ENCODE measurements at places on chromosomes 16 and 17.

DNA sequence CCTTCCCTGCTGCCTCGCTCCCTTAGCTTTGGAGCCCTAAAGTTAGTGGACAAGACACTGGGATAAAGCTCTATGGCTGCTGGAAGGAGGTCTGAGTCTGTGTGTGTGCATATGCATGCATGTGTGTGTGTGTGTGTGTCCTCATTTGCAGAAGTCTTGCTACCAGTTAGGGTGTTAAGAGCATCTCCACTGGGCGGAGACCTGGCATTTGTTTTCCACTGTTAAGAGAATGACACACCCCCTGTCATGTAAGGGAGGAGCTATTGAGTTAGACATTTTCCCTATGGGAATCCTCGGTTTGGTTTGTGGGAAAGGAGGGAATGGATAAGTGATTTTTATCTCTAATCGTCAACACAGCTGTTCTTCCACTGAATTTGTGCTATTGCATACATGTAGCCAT, 24.8 kb upstream of the ARHGAP23 start:
- no peak for DNase-seq

- no peak for DNase-seq
Measured at GRCh38 chr17:78291944-78292910, 60.8 kb downstream of the TMEM235 start.

DNA sequence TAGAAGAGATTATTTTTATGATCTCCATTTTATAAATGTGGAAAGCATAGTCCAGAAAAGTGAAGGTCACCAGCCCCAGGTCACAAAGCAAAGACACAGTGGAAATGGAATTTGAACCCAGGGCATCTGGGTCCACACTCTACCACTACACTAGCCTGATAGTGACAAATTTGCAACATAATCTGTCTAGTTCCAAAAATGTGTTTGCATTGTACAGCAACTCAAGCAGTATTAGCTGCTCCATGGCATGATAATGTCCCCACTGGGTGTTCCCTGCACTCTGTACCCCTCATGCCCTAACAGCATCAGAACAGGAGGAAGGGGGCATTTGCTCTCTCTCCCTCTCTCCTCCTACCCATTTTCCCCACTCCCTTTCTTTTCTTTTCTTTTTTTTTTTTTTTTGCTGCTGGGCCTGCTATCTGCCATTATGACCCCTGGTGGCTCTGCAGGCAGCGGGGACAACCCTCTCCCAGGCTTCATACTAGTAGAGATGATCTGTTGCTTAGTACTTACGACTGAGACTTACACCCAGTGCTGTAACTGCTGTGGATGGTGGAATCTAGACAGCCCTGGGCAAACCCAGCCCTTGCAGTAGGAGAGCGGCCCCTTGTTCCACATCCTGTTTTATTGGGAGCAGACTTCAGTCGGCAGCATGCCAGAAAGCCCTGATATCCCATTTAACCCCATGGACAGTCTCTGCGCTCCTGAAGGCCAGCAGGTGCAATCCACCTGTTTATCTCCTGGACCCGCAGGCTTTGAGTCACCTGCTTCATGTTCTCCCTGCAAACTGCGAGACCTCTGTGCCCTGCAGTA, 306.3 kb downstream of the SOX9 start:
- DNase-seq, result no peak

GRCh38 chr16:27429330-27429871, 27.4 kb downstream of the IL21R start:
- no peak for DNase-seq

DNA sequence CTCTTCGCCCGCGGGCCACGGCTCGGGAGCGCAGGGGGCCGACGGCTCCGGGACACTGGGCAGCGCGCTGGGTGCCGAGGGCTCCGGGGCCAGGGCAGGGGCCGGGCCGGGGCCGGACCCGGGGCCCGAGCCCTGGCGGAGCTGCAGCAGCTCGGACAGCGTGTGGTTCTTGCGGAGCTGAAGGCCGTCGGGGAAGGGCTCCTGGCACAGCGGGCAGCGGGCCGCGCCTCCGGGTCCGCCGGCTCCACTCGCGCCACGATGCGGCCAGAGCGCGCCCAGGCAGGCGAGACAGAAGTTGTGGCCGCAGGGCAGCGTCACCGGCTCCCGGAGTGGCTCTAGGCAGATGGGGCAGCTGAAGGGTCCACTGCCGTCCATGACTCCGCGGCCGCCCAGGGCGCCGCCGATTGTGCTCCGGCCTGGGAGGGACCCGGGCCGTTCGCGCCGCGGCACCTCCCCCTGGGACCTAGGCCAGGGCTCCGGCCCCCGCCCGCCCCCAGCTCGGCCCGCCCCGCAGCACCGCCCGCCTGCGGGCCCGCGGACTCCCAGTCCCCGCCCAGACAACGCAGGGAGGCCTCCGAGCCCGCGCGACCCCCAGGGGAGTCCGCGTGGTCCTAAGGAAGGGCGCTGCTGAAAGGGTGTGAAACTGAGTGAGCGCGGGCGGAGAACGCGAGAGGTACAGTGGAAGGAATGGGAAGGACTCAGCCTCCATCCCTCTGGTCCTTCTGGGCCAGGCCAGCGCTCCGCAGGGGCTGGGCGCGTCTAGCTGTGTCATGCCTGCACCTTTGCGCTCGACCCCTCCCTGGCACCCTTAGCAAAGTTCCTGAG, at the start of gene TRIM47:
TSS of gene TRIM47 (minus strand) at position 408 of the 825 bp plus-strand sequence. CDS start at position 375, 33 bp downstream.
- no peak for DNase-seq

DNA sequence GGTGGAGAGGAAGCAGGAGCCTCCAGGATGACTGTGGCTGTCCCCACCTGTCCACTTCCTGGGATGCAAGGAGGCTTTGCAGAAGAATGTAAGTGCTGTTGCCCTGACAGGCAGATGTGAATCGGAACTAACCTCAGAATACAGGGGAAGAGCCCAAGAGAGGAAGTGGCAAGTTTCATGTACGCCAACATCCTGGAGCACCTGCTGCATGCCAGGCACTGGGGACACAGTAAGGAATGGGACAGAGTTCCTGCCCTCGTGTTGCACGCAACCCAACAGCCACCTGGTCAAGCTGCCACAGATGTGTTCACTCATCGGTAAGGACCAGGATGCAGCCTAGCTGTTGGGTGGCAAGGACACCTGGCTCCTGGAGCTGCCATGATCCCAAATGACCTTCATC, 98.6 kb upstream of the RPL38 start:
- no peak for DNase-seq

GRCh38 chr16:83198977-83199376, 572.2 kb downstream of the CDH13 start:
- DNase-seq, result no peak

- DNase-seq, result no peak
Measured at GRCh38 chr16:58732545-58733247, 1.4 kb downstream of the GOT2 start.

GRCh38 chr16:84165746-84166145, 20.6 kb downstream of the DNAAF1 start:
- DNase-seq, result no peak

- no peak for DNase-seq
Measured at GRCh38 chr17:80254396-80255251, 6.0 kb upstream of the RNF213 start.

DNA sequence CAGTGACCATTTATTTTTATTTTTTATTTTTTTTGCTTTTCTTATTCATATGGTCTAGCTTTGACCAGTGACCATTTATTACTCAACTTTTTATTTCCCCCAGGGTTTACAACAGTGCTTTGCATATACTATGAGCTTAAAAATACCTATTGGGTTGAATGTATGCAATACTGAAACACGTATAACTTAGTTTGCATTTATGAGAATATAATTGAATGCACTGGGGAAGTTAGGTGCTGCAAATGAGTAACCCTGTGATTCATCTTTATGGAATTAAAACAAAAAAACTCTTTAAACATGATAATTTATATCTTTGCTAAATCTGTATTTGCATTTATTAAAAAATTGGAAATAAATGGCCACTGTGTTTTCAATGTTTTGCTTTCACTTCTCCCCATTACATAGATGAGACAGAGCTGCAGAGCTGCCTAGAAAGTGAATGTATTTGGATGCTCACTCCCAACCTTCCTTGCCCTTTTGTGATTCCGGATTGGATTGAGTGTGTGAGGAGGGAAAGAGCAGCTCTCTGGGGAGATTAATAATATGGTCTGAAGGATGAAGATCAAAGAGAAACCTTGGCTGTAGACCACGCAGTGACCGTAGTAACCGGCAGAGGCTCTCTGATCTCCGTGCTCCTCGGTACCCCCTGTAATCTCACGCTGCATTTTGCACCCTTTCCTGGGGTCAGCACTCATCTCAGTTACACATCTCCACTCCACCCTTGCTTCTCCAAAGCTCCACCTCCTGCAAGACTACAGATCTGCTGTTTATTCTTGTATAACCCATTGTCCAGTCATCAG, 14.3 kb downstream of the TMEM100 start:
- no peak for DNase-seq
